ENCODE measurements at places on chromosomes 2 and 18.

DNA sequence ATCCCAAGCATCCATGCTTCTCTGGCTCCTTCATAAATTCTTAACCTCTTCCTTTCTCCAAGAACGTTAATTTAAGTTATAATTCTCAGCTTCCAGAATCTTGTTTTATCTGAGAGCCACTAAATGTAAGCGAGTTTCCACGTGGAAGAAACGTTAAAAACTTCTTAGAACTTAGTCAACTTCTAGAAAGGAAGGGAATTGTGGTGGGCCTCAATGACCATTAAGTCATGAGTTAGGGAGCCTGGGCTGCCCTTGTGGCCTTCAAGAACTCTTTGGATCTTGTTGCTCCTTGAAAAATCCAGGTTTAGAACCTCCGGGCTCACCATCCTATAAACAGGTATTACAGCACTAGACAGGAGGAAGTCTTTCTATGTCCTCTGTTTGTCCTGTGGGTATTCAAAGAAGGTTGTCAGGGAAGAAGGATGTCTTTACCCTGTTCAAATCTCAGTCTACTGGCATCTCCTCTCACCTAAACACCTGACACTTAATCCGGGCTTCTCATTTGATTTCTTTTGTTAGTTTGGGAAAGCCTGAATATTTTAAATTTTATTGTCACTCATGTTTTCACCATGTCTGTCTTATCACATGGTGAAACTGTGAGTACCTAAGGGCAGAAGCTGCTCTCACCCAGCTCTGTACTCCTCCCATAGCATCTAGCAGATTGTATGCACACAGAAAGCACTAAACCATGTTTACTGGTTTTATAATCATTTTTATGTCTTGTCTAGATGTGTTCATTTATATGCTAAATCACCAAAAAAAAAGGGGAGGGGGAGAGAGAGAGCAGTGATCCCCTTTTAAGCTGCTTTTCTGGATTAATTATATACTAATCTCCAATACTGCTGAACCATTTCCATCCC, 6.3 kb downstream of the RND3 start:
- DNase-seq: no peak

DNA sequence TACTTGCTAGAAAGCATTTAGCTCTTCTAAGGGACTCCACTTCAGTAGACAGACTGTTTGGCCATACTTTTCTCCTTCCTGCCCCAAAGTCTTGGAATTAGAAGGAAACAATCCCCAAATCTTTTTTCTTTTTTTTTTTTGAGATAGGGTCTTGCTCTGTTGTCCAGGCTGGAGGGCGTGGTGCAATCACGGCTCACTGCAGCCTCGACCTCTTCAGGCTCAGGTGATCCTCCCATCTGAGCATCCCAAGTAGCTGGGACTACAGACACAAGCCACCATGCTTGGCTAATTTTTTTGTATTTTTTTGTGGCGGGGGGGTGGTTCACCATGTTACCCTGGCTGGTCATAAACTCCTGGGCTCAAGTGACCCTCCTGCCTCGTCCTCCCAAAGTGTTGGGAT, 6.2 kb upstream of the UGGT1 start:
- no peak for DNase-seq

- DNase-seq: no peak
Measured at GRCh38 chr18:10814336-10814735, 288.5 kb downstream of the NAPG start.

DNA sequence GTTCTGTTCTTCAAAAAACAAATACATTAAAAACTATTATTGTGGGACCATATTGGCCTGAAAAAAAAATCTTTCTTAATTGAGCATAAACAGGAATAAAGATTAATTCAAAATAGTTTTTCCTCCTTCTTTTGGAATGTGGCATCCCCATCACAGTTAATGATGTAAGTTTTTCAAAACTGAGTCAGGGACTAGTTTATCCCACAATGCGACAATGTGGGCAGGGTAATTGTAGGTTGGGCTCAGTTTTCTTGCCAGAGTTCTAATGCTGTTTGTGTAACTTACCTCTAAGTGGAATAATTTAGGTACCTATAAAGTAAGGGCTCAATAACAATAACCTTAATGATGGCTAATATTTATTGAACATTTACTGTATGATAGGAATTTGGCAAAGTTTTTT, 82.0 kb downstream of the PMS1 start:
- DNase-seq: no peak

- no peak for DNase-seq
Measured at GRCh38 chr18:9663377-9663776, 44.7 kb upstream of the RAB31 start.

Data from cerebellum (tissue), 4 donors.